ENCODE measurements at places on chromosomes 11 and 22. TPM values are rescaled to one million over a fixed set of nuclear protein-coding genes. Genes with fewer than 3 reads are reported as not detected.

LAYN gene
- 94.0 TPM for polyA plus RNA-seq

OR51B5 gene
- not detected for polyA plus RNA-seq

TMPRSS4 gene
- polyA plus RNA-seq: not detected

LMO2 gene
- 0.15 TPM for polyA plus RNA-seq

Measured in fibroblast of lung (primary cell).